Stimulated activated CD8-positive, alpha-beta memory T cell treated with anti-CD3 and anti-CD28 coated beads, Interleukin-4, amount 100 ng/mL, for 24 hours (primary cell): ENCODE measurements at places on chromosomes 16 and 17.

GRCh38 chr17:77424585-77425344 lies 284.0 kb downstream of the SEC14L1 start:
- DNase-seq, result no peak

DNA sequence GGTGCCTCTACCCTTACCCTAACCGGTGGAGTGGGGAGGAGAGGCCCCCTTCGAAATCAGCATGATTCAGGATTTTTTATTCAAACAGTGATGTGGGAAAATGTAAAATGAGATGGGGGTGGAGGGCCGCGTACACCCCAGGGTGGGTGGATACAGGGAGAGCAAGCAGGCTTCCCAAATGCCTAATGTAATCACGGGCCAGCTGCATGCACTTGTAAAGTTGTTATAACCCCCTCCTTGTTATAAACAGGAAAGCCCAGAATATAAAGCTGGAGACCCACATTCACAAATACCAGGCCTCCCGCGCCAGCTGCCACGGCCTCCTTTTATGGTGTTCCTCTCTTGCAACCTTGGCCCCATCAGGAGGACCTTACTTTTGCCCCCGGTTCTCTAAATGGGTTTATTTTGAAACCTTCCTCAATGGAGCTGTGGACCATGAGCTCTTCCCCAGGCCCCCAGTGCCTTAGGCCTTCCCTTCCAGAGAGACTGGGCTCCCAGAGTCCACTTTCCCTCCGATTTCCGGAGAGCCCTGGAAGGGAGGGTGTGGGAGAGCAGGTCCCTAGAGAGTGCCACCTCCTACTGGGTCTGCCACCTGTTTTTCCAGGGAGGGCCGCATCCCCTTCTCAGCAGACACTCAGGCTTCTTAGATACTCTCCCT lies 906 bp upstream of the FOXL1 start:
- no peak for DNase-seq

DNA sequence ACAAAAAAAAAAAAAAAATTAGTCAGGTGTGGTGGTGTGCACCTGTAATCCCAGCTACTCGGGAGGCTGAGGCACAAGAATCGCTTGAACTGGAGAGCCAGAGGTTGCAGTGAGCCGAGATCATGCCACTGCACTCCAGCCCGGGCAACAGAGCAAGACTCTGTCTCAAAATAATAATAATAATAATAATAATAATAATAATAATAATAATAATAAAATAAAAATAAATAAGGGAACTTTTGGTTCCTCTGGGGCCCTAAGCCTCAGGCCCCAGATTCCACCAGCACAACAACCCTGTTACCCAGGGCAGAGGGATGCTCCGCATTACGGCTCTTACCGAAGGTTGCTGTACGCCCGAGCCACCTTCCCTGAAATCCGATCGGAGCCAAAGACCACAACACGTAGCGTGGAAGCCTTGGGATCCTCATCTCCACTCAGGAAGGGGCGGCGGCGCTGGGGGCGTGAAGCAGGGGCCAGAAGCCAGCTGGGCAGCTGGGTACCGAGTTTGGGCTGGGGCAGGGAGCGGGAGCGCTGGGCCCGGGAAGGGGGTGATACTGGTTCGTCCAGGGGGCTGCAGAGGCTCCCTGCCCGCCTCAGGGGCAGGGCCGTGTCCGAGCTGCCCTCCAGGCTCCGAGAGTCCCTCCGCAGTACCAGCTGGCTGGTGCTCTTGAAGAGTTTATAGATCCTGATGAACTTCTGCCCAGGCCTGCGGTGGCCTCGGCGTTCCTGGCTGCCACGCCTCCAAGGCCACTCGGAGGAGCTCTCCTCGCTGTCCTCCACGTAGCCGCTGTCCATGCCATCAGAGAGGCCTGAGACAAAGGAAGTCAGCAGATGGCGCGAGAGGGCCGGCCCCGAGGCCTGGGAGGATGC lies 20.6 kb upstream of the PIK3R6 start:
- DNase-seq, result no peak

DNA sequence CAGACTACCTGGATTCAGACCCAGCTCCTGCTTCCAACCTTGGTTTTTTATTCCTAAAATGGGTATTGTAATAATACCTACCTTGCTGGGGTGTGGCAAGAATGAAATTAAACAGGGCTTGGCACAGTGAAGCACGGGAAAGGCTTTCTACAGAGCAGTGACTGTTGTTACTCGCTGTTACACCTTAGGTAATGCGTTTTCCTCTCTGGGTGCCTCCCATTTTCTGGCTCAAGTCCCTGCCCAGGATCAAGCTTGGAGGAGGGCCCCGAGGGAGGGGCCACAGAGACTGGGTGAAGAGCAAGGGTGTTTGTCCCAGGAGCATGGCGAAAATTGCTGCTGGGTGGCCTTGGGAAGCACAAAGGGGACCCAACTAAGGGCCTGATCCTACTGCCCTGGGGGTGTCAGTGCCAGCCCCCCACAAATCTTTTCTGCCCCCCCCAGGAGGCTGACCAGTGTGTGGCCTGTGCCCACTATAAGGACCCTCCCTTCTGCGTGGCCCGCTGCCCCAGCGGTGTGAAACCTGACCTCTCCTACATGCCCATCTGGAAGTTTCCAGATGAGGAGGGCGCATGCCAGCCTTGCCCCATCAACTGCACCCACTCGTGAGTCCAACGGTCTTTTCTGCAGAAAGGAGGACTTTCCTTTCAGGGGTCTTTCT lies 13.3 kb downstream of the MIEN1 start:
- DNase-seq, result no peak

- no peak for DNase-seq
Measured at GRCh38 chr17:6981426-6981825, 14.4 kb upstream of the ALOX12 start.

GRCh38 chr17:82668631-82669099 lies 20.4 kb upstream of the WDR45B start:
- DNase-seq, result peak; percentile 26

GRCh38 chr17:81664051-81664470 lies 2.3 kb downstream of the OXLD1 start:
- DNase-seq, result no peak
